ENCODE measurements at places on chromosomes 6 and 20. TPM values are rescaled to one million over a fixed set of nuclear protein-coding genes. Genes with fewer than 3 reads are reported as not detected.

DNA sequence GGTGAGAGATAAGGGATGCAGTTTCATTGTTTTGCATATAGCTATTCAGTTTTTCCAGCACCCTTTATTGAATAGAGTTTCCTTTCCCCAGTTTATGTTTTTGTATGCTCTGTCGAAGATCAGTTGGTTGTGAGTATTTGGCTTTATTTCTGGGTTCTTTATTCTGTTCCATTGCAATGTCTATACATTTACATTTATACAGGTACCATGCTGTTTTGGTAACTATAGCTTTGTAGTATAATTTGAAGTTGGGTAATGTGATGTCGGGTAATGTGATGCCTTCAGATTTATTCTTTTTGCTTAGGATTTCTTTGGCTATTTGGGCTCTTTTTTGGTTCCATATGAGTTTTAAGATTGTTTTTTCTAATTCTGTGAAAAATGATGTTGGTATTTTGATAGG, 61.8 kb downstream of the NCOA7 start:
- no peak for DNase-seq

DNA sequence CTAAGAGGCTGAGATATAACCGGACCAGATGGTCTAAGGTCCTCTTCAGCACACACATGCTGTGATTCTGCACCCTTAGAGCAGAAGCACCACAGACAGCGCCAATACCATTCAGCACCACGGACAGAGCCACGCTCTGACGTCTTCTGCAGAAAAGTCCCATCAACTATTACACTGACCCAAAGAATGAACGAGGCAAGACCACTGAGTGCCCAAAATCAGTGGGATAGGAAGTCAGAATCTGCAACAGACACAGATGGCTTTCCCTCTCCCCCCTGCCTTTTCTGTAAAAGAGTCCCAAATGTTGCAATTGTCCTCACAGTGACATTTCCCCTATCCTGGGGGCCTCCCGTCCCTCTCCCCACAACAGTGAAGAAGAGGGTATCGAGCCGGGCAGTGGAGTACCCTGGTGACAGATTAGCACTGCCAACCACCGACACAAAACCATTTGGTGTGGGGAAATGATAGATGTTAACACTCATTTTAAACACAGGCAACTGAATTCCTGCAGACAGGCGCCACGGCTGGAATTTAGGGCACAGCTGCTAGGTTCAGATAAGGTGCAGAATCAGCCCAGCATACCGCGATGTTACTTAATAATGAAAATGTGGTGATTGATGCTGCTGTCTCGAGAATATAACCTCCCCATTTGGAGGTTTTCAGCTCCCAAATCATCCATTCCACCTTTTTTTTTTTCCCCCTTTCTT, 66.6 kb upstream of the CTNNBL1 start:
- peak; percentile 72 for DNase-seq

DNA sequence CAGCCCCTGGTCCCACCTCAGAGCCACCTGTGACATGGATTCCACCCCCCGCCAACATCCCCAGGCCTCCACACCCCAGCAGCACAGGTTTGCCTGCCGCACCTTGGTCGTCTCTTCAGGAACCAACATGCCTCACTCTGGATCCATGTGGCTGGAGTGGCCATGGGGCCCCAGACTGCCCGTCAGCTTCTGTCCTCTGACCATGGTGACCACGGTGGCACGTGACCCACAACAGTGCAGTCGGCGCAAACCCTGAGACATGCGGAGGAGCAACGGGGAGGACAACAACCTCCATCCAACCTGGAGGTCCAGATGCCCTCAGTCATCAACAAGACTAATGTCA, 85.6 kb downstream of the ANKRD60 start:
- DNase-seq: no peak

- no peak for DNase-seq
Observed at GRCh38 chr6:40900791-40901190, 138.2 kb downstream of the UNC5CL start.

- no peak for DNase-seq
Observed at GRCh38 chr6:151284548-151285017, 44.8 kb downstream of the AKAP12 start.

- DNase-seq: no peak
Observed at GRCh38 chr6:17974570-17975368, 12.7 kb downstream of the KIF13A start.

DNA sequence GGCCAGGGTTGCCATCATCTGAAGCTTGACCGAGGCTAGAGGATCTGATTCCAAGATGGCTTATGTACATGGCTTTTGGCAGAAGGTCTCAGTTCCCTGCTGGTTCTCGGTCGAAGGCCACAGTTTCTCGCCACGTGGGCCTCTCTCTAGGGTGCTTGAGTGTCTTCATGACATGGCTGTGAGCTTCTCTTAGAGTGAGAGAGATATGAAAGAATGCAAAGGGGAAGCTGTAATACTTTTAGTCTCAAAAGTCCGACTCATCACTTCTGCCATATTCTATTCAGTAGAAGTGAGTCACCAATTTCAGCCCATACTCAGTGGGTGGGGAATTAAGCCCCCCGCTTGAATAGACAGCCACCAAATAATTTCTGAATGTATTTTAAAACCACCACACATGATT, 94.2 kb downstream of the UTRN start:
- DNase-seq: no peak

DNA sequence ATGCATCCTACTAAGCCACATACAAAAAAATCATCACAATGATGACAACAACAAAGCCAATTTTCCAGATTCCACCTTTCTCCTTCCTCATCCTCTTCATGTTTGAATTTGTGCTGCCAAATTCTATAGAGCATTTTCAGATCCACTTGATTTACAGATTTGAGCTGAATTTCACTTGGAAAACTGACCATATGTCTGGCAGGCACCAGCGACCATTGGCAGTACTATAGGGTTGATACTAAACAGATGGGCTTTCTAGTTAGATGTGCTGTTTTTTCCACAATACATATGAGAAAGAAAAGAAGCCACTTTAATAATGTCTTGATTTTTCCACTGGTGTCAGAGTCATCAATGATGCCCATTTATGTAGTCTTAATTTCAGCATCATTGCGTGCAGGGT, 127.0 kb downstream of the PHACTR3 start:
- no peak for DNase-seq

GRCh38 chr6:58198301-58198700, 880.9 kb downstream of the PRIM2 start:
- DNase-seq: no peak

GRCh38 chr20:64193058-64193457, 28.8 kb downstream of the MYT1 start:
- no peak for DNase-seq

DNA sequence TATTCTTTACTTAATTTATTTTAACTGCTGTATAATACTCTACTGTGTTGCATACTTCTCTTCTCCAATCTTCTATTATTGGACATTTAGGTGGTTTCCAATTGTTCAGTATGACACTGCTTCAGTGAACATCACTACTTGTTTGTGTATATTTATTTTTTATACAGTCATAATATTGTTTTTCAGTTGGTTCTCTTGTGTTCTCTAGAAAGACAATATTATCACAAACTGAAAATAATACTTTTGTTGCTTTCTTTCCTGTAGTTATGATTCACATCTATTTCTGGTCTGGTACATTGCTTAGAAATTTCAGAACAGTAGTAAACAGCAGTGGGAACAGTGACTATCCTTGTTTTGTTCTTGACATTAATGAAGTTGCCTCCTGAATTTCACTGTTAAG, 62.8 kb upstream of the GTSF1L start:
- DNase-seq: no peak

- DNase-seq: no peak
Observed at GRCh38 chr20:51542033-51542570, 417 bp downstream of the NFATC2 start.

GRCh38 chr6:158286413-158286812, 25.9 kb upstream of the TULP4 start:
- no peak for DNase-seq

DNA sequence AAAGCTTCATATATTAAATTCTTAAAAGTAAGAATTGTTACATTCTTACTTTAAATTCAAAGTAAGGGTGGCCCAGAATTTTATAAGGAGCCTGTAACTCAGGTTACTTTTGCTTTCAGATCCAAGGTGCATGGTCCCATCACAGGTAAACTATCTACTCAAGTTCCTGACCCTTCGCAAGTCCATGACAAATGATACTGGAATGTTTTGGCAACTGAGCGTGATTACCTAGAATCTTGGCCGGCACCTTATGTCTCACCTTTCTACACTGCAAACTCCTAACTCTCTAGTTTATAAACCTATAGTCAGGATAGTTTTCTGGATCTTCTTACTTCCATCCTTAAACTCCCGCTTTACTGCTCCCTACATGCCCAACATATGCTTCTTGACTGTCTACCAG, 67.9 kb upstream of the HMGN3 start:
- DNase-seq: no peak

DNA sequence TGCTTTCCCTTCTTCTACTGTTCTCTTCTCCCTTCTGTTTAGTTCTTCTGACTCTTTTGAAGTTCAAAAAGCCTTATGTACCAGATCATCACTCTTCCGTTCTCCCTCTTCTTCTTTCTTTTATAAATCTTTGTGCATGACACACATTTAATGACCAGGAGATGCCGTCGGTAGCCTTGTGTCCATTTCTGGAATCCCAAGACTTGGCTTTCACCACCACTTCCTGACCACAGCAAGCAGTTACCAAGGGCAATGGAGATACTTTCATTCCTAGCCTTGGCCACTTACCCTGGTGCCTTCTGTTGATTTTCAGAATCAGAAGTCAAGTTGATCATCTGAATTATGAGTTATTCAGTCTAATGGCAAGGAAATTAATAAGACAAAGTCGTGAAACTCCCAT, 268.5 kb upstream of the QKI start:
- DNase-seq: no peak

- DNase-seq: no peak
Observed at GRCh38 chr6:53985366-53985765, 125.9 kb upstream of the MLIP start.

GRCh38 chr6:26372308-26373144, 7.5 kb downstream of the BTN3A2 start:
- DNase-seq: no peak

GRCh38 chr20:46973766-46974165, 79.1 kb downstream of the EYA2 start:
- no peak for DNase-seq

- no peak for DNase-seq
Observed at GRCh38 chr6:120320481-120321162, 971.1 kb upstream of the MAN1A1 start.

DNA sequence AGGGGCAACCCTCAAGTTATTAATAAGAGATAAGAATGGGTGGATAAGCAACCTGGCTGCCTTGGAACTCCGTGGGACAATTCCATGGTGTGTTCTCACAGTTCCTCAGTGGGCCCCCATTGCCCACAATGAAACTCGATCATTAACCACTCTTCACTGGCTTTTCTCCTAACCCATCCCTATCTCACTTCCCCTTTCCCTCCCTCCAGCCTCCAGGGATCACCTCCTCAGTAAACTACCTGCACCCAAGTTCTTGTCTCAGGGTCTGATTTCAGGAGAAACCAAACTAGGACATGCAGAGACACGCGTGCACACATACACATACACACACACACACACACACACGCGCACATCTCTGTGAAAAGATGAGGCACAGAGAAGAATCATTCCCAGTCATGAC, 37.7 kb upstream of the FOXP4 start:
- no peak for DNase-seq

DNA sequence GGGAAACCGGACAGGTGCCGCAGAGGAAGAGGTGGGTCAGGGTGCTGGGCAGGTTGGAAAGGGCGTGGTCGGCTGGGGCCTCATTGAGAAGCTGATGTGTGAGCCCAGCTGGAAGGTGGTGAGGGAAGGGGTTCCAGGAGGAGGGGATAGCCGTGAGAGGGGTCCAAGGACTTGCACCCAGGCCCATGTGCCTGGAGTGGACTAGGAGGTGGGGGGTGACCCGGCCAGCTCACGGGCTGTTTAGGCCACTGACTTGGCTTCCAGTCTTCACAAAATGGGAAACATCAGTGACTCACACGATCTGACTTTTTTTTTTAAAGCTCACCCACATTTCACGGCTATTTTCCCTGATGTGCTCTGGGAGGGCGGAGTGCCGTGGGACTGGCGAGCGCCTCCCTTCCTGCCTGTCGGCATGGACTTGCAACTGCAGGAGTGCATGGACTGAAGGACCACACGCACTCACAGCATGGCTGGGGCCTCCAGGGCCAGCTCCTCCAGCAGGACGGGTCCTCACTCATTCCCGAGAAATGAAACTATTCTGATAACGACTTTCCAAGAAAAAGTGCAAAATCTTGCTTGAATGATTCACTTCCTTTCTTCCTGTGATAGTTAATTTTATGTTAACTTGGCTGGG, 13.5 kb upstream of the PDE10A start:
- no peak for DNase-seq

DNA sequence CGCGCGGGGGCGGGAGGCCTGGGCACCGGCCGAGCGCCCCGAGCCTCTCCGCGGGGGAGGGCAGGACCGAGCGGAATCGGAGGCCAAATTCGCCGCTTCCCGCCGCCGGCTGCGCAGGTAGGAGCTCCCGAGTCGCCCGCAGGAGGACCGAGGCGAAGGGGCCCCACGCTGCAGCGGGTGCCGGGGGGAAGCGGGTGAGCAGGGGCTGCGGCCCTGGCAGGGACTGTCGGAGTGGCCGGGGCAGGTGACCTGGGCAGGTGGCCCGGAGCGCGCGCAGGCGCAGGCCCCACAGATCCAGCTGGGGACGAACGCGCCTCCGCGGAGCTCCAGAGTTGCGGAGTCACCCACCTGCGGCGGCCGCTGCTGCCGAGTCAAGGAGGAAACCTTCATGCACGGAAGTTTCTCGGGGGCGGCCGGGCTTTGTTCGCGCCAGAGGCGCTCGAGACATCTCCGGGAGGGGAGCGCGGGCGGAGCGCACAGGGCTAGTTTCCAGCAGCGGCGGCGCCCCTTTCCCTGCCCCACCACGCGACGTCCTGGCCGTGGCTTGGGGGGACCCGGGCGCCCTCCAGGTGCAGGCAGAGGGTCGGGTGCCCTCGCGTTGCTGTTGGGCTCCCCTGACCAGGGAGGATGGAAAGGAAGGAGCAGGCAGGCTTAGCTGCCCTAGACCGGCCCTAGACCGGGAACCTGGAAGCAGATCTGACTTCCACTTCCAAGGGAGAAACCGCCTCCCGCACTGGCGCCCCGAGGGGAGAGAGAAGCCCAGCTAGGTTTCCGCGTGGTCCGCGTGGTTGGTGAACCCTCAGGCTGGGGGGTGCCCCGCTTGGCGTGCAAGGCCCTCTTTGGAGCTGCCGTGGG, 590 bp downstream of the SLCO4A1 start:
- DNase-seq: no peak

GRCh38 chr6:1253816-1254215, 58.1 kb upstream of the FOXQ1 start:
- no peak for DNase-seq

Gene ACTL10
- 0.75 TPM for total RNA-seq

Gene RPP40
- 9.3 TPM for total RNA-seq

Gene SPEF1
- 0.54 TPM for total RNA-seq

Gene PLA2G7
- total RNA-seq: 0.26 TPM

Gene FNDC11
- 1.5 TPM for total RNA-seq

Gene PTK7
- 101 TPM for total RNA-seq

Gene OTOR
- not detected for total RNA-seq

Gene FRMD1
- total RNA-seq: not detected

Gene FNDC1
- total RNA-seq: 0.09 TPM

Gene DEFB126
- total RNA-seq: not detected
